AG08395 (cell line): ENCODE measurements at places on chromosomes 7 and 10.

DNA sequence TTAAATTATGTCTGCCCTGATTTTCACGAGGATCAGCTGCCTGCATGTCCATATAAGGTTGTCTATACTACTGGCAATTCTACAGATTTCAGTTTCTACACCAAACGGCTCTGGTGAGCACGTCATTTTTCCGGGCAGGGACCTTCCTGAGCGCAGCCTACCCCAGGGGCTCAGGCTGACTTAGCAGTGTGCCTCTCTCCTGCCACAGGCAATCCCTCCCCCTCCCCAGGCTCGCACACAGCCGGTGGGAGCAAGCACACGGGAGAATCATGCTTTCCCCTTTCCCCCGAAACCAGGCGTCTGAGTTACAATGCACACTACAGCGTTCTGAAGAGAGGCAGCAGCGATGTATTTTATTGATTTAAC is 1.7 kb downstream of the KLF6 start:
- peak; percentile 43 for DNase-seq

DNA sequence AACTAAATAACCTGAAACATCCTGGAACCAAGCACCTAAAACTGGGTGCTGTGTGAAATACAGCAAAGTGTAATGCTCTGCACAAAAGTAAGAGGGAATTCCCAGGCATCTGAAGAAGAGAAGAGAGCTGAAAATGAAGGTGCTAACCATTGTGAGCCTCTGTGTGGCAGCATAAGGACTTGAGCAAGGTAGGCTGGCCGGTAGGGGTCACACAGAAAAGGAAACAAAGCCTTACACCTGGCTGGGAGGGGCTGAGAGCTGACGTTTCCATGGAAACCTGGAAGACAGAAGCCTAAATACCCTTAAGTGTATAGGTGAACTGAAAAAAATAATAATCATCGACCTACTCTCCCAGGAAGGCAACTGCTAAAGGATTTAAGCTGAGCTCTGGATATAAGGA is 48.6 kb downstream of the CUL1 start:
- no peak for DNase-seq

- no peak for DNase-seq
Measured at GRCh38 chr10:79116368-79116767, 47.6 kb downstream of the ZMIZ1 start.

- DNase-seq, result no peak
Measured at GRCh38 chr7:134179036-134180011, 52.2 kb downstream of the LRGUK start.

DNA sequence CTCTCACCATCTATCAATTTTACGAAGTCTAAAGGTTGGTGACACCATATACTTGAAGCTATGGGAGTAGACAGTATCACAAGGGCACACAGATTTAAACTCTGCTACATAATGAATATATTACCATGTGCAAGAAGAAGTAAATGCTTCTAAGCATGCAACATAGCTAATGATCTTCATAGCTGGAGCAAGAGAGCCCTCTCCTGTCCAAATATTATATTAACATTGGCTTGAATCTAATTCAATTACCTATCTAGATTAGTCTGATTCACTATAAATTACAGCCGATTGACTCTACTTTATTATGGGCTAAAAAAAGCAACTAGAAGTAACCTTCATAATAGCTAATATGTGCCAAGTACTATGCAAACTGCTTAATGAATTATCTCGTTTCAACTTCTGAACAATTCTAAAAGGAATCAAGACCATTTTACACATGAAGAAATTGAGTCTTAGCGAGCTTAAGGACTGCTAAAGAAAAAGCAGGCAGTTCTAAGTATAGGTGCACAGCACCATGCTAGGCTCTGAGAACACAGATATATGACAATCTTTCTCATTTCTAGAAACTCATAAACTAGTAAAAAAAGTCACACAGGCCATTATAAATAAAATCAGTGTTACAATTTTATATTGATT is 21.9 kb downstream of the FRA10AC1 start:
- DNase-seq, result peak; percentile 45

DNA sequence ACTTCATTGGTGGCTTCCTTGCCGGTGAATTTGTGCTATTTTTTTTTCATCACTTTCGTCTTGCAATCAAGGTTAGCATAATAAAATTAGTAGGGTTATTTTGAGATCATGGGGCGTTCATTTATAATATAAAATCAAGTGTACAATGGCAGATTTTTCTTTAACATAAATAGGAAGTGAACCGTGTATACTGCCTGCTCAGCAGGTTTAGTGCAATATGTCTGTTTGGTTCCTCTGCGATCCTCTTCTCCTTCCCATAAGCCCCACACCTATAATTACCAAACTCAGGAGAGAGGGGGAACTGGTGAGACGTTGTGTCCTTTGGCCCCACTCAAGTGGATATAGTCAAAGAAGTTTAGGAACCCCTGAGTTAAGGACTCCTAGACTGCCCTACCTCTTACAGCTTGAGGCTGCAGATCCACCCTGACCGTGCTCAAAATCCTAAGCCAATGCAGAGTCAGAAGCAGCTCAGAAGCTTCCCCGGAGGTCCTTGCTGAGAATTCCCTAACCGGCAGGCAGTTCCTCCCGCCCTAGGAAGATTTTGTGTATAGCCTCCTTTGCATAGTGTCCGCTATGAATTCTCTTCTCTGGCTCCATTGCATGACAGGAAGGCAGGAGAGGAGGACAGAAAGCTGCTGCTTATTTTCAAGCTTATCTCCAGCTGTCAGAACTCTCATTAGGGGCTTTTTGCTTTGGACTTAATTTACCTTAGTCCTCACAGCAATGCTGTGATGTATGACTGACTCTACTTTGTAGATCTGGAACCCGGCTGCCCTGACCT is 41.5 kb downstream of the PYROXD2 start:
- DNase-seq, result no peak

DNA sequence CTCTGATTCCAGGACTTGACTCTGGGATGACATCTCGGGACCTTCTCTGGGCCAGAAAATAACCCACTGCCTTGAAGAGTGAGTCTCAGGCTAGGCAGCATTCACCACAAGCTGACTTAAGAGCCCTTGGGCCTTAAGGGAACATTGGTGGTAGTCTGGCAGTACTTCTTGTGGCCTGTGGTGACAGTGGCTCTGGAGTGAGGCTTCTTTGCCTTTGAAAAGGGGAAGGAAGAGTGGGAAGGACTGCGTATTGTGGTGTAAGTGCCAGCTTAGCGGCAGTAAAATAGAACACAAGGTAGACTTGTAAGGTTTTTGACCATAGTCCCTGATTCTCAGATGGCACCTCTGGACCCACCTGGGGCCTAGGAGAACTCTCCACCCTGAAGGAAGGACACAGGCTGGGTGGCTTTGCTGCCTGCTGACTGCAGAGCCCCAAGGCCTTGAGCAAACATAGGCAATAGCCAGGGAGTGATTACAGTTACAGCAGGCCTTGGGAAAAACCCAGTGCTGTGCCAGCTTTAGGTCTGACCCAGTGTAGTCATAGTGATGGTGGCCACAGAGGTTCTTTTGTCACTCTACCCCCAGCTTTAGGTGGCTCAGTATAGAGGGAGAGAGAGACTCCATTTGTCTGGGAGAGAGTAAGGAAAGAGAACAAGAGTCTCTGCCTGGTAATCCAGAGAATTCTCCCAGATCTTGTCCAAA is 483.9 kb downstream of the SH2D4B start:
- DNase-seq, result no peak

DNA sequence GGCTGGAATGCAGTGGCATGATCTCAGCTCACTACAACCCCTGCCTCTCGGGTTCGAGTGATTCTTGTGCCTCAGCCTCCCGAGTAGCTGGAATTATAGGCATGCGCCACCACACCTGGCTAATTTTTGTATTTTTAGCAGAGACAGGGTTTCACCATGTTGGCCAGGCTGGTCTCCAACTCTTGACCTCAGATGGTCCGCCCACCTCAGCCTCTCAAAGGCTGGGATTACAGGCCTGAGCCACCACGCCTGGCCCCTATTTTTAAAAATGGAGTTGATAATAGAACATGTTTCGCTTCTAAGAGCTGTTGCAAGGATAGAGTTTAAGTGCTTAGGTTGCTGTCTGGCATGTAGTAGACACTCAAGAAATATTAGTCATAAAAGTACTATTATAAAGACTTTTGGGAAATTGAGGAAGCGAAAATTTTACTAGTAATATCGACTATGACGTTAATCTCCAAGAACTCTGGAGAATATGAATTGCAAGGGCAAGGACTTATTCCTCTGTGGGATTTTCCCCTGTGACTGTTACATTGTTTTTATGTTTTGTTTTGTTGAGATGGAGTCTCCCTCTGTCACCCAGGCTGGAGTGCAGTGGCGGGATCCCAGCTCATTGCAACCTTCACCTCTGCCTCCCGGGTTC is 7.9 kb downstream of the GTF2I start:
- DNase-seq, result no peak

DNA sequence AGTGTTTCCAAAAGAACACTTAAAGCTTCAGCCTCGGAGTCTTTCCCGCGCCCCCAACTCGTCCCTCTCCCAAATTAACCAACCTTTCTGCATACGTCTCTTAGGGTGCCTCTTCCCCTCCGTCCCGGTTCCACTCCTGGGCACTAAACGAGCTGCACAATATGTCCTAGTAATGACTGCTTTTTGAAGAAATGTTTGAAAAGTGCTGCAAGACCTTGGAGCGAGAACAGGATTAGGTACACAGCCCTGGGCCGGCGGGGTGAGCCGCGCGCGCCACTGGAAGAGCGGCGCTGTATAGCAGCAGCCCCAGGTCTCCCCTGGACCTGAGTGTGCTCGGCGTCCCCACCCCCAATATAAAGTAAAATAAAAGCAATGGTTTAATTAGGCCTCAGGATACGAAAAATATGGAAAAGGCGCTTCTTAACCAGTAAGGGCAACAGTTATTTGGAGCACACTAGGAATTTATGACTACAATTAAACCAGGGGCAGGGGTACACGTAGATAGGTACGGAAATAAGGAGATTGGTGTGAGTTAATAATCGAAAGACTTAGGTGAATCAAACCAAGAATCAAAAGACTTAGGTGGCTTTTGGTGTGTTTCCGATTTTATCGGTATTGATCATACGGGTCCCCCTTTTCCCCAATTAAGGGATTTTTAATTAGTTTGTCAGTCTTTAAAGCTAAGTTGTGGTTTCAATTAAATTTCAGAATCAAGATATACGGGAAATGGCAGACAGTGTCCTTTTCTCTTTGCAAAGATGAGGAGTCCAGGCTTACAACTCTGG is 1.9 kb downstream of the TET1 start:
- peak; percentile 8 for DNase-seq

GRCh38 chr10:117463545-117463920 is 79.0 kb upstream of the EMX2 start:
- DNase-seq, result peak; percentile 43

DNA sequence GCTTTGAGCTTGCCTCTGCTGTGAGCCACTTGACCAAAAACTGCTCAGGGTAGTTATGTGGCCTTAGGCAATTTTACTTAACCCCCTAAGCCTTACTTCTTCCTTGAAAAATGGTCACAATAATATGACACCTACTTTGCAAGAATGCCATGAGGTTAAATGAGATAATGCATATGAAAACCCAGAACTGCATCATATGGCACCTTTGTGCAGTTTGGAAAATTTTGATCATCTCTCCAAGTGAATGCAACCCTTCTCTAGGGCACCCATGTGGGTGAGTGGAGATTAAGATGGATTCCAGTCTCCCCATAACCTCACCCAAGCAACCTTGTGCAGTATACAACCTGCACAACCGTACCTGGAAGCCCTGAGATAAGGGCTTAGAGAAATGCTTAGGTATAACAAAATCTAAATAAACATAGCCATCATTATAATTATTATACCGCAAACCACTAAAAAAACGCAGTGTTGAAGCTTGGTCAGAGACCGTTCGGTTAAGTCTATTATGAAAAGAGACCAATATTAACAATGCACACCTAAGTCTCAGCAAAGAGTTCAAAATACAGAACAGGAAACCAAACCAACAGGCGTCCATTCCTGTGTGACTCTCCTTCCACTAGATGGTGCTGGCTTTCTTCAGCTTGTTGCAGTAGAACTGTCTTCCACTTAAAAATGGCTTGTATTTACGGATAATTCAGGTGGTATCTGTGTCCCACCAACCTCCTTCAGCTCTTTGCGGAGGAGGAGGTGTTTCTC is 21.0 kb upstream of the ASB15 start:
- peak; percentile 46 for DNase-seq

DNA sequence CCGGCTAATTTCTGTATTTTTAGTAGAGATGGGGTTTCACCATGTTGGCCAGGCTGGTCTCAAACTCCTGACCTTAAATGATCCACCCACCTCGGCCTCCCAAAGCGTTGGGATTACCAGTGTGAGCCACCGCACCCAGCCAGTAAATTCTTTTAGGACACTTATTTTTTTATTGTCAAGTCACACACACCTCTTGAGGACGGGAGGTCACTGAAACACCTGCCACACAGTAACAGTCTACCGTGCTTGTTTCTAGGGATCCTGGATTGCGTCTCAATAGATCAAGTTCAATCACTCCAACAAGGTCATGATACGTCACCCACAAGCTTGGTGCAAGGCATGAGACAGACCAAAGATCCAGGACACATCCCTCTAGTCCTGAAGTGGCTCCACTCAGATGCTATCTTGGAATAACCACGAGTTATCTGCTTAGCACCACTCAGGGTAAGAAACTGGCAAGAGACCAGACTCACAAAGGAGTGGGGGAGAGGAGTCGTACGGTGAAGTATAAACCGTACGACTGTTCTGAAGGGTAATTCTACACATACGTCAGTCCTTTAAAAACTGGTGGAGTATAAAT is 58.9 kb upstream of the NCAPG2 start:
- no peak for DNase-seq

DNA sequence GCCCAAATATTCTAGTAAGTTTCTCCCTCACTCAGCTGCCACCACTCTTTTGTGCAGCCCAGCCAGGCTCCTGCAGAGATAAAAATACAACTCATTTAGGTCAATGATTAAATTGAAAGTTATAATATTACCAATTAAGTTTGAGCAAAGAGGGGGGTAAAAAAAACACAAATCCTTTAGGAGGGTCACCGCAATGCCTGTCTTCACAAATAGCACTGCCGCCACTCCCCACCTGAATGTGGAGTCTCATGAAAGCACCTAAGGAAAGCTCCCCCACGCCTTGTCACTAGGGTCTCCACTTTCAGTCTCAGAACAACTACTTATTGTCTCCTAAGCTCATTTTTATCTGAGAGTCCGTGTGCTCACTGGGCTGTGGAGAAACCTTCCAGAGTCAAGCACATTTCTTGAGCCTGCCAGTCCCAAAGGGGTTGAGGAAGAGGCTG is 148.7 kb downstream of the FGFR2 start:
- no peak for DNase-seq
